ENCODE measurements at places on chromosomes 13 and 19.
A peak's percentile ranks its signal among the peaks of the same experiment; 100 is the strongest.

DNA sequence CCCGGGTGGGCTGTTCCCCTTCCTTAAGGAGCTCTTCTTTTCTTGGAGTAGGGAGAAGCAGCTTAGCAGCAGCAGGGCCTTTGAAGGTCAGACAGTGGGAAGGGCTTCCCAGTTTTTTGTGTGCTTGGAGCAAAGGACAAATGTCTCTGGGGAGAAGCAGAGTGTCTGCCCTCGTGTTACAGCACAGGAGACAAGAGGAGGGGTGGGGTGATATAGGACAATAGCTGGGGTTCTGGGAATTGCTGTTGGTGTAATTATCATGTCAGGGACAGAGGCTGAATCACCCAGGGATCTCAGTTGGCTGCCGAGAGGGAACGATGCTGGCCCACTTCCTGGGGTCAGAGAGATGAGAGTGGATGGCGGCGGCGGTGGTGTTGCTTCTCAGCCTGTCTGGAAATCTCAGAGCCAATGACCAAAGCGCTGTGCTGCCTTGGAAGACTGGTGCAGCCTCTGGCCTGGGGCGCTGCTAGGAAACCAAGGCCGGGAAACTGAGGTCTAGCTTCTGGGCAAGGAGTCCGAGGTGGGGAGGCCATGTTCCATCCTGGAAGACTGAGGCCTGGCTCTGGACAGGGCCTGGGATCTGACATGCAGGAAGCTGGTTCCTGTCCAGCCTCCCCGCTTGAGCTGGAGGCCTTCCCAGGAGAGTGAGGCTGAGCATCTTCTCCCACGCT, 1.2 kb downstream of the INAFM1 start:
- no peak for DNase-seq

GRCh38 chr19:10998666-10999065, 37.8 kb downstream of the SMARCA4 start:
- no peak for DNase-seq

- peak; percentile 41 for DNase-seq
These were observed 1.3 kb upstream of the CEACAM6 start for GRCh38 chr19:41753936-41754529.

- no peak for DNase-seq
These were observed 60.5 kb downstream of the ATP7B start for GRCh38 chr13:51950722-51951121.

DNA sequence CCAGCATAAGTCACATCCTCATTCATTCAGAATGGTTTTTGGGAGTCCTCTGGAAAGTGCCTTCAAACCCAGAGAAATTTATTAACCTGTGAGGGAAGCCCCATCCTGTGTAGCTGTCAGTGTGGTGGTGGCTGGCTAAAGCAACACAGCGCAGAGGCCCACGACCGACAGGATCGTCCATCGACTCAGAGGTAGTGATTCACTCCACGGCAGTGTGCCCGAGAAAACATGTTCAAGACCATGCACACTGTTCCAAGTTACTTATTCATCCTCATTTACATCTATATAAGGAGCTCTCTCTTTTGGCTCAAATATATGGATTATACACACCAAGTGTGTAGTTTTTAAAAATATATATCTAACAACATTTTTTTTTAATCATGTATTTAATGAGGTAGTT, 96.3 kb upstream of the SLC15A1 start:
- no peak for DNase-seq

GRCh38 chr19:10872546-10873107, 1.3 kb downstream of the CARM1 start:
- no peak for DNase-seq

DNA sequence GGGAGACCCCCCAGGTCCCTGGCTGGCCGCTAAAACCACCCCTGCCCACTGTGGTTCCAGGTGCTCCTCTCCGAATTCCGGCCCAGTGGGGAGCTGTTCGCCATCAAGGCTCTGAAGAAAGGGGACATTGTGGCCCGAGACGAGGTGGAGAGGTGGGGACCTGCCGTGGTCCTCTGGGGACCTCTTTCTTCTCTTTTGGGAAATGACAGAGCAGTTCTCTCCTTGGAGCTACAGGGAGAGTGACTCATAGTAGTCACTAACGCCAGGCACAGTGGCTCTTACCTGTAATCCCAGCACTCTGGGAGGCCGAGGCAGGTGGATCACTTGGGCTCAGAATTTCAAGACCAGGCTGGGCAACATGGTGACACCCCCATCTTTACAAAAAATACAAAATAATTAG, 7.3 kb downstream of the PTGER1 start:
- DNase-seq: no peak

DNA sequence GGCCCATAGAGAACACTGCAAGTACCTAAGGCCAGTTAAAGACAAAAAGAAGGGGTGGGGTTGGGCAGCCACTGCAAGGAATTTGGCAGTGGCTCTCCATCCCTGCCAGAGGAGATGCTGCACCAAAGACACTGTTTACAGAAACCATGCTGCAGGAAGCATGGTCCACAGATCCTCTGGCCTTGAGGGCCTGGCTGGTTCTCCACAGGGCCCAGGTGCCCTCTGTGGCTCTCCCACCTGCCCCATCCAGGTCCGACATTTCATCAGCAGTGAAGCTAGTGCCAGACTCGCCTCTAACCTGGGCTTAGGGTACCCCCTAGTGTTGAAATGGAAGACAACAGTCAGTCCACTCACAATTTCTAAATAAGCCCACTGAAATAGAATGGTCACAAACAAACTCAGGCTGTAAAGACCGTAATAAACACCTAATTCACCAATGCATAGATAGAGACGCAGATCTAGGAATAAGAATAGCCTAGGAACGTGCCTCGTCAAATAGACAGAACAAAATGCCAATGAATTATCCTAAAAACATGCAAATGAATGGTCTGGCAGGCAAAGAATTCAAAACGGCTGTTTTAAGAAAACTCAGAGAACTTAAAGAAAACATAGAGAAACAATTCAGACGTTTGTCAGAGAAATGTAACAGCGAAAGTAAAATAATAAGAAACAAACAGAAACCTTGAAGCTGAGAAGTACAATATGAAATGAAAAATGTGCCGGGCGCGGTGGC, 23.3 kb downstream of the LYPD4 start:
- DNase-seq: peak; percentile 50

Data from NCI-H774 (cell line).